Glutamatergic neuron (in vitro differentiated cells): ENCODE measurements at places on chromosomes 11 and 22. TPM values are rescaled to one million over a fixed set of nuclear protein-coding genes. Genes with fewer than 3 reads are reported as not detected.
A peak's percentile ranks its signal among the peaks of the same experiment; 100 is the strongest.

GRCh38 chr11:66768818-66769217 lies 39.8 kb upstream of the SPTBN2 start:
- H3K27me3 ChIP-seq, result no peaks in the 10 kb centered on the region
- H3K4me1 ChIP-seq, result no peaks in the 10 kb centered on the region
- H3K27ac ChIP-seq, result peak overlapping the region; percentile 33
- H3K36me3 ChIP-seq, result peaks cover 5% of the 10 kb centered on the region
- no peak for DNase-seq

GRCh38 chr11:130858215-130858614 lies 58.1 kb downstream of the SNX19 start:
- H3K36me3 ChIP-seq, result peaks cover 5% of the 10 kb centered on the region
- no peak overlapping the region for H3K4me3 ChIP-seq
- H3K4me1 ChIP-seq, result no peaks in the 10 kb centered on the region
- H3K27me3 ChIP-seq, result no peaks in the 10 kb centered on the region
- DNase-seq, result no peak

DNA sequence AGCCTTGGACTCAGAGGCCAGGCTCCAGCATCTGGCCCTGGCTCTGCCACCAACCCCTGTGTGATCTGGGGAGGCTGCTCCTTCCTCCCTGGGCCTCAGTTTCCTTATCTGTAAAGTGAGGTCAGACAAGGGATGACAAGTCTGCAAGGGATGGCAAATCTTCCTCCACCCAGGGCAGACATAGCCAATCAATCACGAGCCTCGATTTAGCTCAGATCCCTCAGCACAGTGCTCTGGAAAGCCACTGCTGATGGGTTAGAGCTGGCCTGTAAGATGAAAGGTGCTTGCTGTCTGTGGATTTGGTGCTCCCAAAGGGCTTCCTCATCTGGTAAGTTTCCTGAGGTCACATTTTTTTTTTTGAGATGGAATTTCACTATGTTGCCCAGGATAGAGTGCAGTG lies 20.2 kb downstream of the NPTXR start:
- no peak for DNase-seq
- no peak overlapping the region for H3K27ac ChIP-seq
- H3K4me1 ChIP-seq, result peaks cover 3% of the 10 kb centered on the region
- H3K27me3 ChIP-seq, result peaks cover 8% of the 10 kb centered on the region

DNA sequence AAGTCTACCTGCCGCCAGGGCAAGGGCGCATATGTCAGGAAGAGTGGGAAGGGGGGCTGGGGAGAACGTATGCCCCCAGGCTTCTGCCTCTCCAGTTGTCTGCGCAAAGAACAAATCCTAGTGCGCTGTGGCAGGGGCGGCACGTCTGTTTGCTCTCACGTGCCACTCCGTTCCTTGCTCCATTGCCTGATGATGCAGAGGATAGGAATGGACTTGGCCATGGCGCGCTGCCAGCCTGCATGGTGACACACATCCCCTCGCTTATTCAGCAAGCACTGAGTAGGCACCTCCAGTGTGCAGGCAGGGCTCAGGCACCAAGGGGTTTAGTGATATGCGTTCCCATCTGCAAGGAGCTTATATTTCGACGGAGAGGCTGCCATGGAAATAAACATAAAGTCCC lies 45.4 kb upstream of the SLC22A12 start:
- H3K4me3 ChIP-seq, result no peak overlapping the region
- no peak for DNase-seq
- H3K4me1 ChIP-seq, result no peaks in the 10 kb centered on the region
- H3K36me3 ChIP-seq, result peaks cover 19% of the 10 kb centered on the region
- H3K27ac ChIP-seq, result no peak overlapping the region

DNA sequence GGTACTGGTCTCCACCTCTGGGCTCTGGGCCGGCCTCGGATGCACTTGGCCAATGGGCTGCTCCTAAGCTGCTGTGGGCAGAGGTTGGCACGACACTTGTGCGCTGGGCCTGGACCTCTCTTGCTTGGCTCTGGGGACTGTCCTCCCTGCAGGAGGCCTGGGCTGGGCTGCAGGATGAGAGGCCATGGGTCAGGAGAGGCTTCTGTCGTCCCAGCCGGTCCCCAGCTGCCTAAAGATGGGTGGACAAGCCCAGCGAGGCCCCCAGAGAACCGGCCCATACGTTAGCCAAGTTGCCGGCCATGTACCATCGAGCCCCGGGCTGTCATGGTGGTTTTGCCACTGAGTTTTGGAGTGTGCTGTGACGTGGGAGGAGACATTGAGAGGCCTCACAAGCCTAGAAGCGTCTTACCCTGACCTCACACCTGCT lies 1.6 kb upstream of the CCDC188 start:
- H3K36me3 ChIP-seq, result no peaks in the 10 kb centered on the region
- H3K27me3 ChIP-seq, result peaks cover 2% of the 10 kb centered on the region
- peaks cover 6% of the 10 kb centered on the region for H3K4me1 ChIP-seq
- no peak for DNase-seq
- H3K4me3 ChIP-seq, result no peak overlapping the region

DNA sequence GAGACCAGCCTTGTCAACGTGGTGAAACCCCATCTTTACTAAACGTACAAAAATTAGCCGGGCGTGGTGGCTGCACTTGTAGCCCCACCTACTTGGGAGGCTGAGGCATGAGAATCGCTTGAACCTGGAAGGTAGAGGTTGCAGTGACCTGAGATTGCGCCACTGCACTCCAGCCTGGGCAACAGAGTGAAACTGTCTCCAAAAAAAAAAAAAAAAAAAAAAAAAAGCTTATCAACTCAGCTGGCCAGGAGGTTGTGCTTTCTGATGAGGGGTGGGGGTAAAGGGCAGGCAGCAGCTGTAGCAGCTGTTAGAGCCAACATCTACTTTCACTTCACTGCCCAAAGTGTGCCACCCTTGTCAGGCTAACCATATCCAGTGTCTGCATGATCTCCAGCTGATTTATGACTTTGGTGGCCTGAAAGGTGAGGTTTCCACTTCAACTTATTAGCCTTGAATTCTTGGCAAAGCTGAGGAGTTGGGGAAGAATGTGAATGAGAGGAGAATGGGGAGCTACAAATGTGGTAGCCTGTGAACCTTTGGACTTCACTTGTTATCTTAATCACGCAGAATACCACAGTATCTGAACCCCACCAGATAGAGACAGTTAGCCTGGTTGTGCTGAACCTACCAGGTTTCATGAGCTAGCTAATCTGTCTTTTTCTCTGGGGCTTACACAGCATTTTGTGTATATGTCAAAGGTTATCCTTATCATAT lies 19.6 kb downstream of the RNF121 start:
- H3K4me3 ChIP-seq, result no peak overlapping the region
- no peak for DNase-seq
- peaks cover 7% of the 10 kb centered on the region for H3K4me1 ChIP-seq
- no peaks in the 10 kb centered on the region for H3K36me3 ChIP-seq

DNA sequence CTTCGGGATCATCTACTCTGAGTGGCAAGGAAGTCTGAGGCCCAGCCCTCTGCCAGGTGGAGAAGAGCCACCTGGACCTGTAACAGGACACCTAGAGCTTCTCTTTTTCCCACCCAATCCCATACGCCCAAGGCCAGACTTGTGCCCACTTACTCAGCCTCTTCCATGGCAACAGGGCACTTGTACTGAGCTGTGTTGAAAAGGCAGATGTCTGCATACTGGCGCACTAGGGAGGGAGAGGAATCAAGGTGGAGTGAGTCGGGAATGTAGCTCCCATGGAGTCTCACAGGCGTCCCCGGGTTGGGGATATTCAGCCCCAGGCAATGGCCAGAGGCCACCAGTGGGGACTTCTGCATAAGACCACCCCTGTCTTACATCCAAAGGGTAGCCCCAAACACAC lies 36.1 kb downstream of the TPBGL start:
- no peak overlapping the region for H3K4me3 ChIP-seq
- no peak for DNase-seq
- no peaks in the 10 kb centered on the region for H3K36me3 ChIP-seq

- H3K4me3 ChIP-seq, result no peak overlapping the region
- DNase-seq, result no peak
- no peaks in the 10 kb centered on the region for H3K27me3 ChIP-seq
- H3K36me3 ChIP-seq, result no peaks in the 10 kb centered on the region
- H3K4me1 ChIP-seq, result no peaks in the 10 kb centered on the region
Observed at GRCh38 chr11:7204778-7205177, 46.9 kb upstream of the SYT9 start.

DNA sequence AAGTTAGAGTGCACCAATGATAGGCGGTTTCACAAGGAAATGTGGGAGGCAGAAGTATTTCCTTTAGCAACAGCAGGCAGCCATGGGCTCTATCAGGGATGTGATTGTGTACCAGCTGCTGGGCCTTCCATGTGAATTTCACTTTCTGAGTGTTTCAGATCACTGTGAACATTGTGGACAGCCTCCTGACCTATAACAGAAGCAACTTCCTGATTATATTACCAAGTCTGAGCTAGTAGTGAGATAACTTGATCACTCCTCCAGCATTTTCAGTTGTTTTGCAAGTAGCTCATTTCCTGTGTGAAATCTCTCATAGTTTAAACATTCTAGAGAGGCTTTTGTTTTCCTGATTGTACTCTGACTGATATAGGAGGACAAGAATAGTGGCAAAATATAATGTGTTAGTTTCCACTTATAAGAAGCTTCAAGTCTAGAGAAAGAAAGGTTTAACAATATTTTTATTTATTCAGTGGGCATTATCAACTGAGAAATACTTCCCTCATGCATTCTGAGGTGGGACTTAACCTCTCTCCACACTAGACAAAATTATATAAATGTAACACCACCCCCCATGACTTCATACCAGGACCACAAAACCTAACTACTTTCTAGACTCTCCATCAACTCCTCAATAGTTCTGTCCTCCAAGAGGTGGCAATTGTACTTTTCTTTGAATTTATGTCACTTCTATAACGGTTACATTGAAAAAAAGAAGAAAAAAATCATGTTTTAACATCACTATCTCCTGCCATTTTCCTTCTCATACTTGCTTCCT lies 184.2 kb upstream of the LUZP2 start:
- no peak for DNase-seq
- no peaks in the 10 kb centered on the region for H3K4me1 ChIP-seq
- H3K4me3 ChIP-seq, result no peak overlapping the region
- H3K27ac ChIP-seq, result no peak overlapping the region
- peaks cover 14% of the 10 kb centered on the region for H3K36me3 ChIP-seq

GRCh38 chr11:94795476-94796189 lies 27.5 kb downstream of the AMOTL1 start:
- no peaks in the 10 kb centered on the region for H3K36me3 ChIP-seq
- no peak overlapping the region for H3K27ac ChIP-seq
- DNase-seq, result no peak
- H3K4me3 ChIP-seq, result no peak overlapping the region
- peaks cover 6% of the 10 kb centered on the region for H3K4me1 ChIP-seq
- peaks cover 4% of the 10 kb centered on the region for H3K27me3 ChIP-seq

- no peaks in the 10 kb centered on the region for H3K36me3 ChIP-seq
- no peak overlapping the region for H3K4me3 ChIP-seq
- H3K27ac ChIP-seq, result no peak overlapping the region
Observed at GRCh38 chr11:115144914-115145313, 359.3 kb downstream of the CADM1 start.

- H3K4me3 ChIP-seq, result no peak overlapping the region
- H3K36me3 ChIP-seq, result no peaks in the 10 kb centered on the region
- no peak overlapping the region for H3K27ac ChIP-seq
- DNase-seq, result no peak
- H3K4me1 ChIP-seq, result no peaks in the 10 kb centered on the region
Observed at GRCh38 chr11:131137046-131137445, 220.8 kb upstream of the SNX19 start.

- DNase-seq, result no peak
- H3K27me3 ChIP-seq, result peaks cover 2% of the 10 kb centered on the region
- peaks cover 63% of the 10 kb centered on the region for H3K4me1 ChIP-seq
Observed at GRCh38 chr11:115464269-115464668, 39.9 kb downstream of the CADM1 start.

DNA sequence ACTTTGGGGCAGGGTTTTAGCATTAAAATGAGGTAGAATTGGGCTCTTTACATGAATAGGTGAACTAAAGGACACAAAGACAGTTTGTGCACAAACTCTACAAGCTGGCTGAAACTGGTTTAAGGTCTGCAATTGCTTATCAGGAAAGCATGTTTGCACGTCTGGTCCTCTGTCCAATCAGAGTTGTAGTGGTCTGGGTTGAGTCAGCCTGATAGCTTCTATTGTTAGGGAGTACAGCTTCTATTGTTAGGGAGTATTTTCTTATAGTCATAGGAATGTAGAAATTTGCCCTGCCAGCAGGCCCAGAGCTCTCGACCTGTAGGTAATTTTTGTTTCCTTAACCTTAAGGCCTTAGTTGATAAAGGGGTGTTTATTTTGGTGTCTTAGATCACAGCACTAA lies 1422.4 kb downstream of the LRRC4C start:
- H3K4me1 ChIP-seq, result no peaks in the 10 kb centered on the region
- no peak overlapping the region for H3K4me3 ChIP-seq

GRCh38 chr22:38849811-38850210 lies 6.0 kb upstream of the NPTXR start:
- H3K27ac ChIP-seq, result no peak overlapping the region
- no peaks in the 10 kb centered on the region for H3K36me3 ChIP-seq
- H3K4me1 ChIP-seq, result peaks cover 2% of the 10 kb centered on the region
- no peak overlapping the region for H3K4me3 ChIP-seq
- no peak for DNase-seq

- H3K27me3 ChIP-seq, result peaks cover 3% of the 10 kb centered on the region
- no peak for DNase-seq
- H3K36me3 ChIP-seq, result peaks cover 9% of the 10 kb centered on the region
Observed at GRCh38 chr11:71232364-71232763, 20.0 kb downstream of the SHANK2 start.

DNA sequence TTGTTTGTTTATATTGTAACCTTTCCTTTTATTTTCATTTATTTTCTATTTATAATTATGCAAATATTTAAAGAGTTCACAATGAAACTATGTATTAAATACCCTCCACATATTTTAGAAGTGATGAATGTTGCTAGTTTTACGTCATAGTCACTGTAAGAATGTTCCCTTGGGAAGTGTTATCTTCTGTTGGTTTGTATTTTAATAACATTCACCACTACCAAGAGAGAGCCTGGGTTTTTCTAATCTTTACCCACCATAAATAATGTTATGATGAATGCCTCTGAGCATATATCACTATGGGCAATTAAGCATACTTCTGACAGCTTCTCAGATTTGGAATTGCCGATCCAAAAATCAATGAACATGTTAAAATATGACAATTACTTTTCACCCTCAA lies 80.7 kb downstream of the GGT1 start:
- no peak overlapping the region for H3K4me3 ChIP-seq
- H3K27ac ChIP-seq, result no peak overlapping the region
- DNase-seq, result no peak
- no peaks in the 10 kb centered on the region for H3K36me3 ChIP-seq
- no peaks in the 10 kb centered on the region for H3K27me3 ChIP-seq
- H3K4me1 ChIP-seq, result peaks cover 3% of the 10 kb centered on the region

- peaks cover 6% of the 10 kb centered on the region for H3K27me3 ChIP-seq
- H3K4me3 ChIP-seq, result no peak overlapping the region
- no peak for DNase-seq
- H3K27ac ChIP-seq, result no peak overlapping the region
Observed at GRCh38 chr11:44885065-44885810, 65.4 kb downstream of the TP53I11 start.

GRCh38 chr11:57335343-57336110 lies at the start of gene SSRP1:
Gene SSRP1, minus strand, starts transcription at chr11:57335892. Its CDS starts 771 bp downstream, at chr11:57335121.
- H3K4me1 ChIP-seq, result peaks cover 30% of the 10 kb centered on the region
- peaks cover 28% of the 10 kb centered on the region for H3K27me3 ChIP-seq
- peaks cover 11% of the 10 kb centered on the region for H3K36me3 ChIP-seq

- H3K27ac ChIP-seq, result no peak overlapping the region
- peaks cover 14% of the 10 kb centered on the region for H3K4me1 ChIP-seq
- no peaks in the 10 kb centered on the region for H3K36me3 ChIP-seq
- H3K4me3 ChIP-seq, result no peak overlapping the region
- H3K27me3 ChIP-seq, result no peaks in the 10 kb centered on the region
- DNase-seq, result no peak
Observed at GRCh38 chr11:34063061-34063795, 11.7 kb downstream of the CAPRIN1 start.

The EFCAB6 gene
- total RNA-seq, result 0.96 TPM

The MMP7 gene
- total RNA-seq, result not detected

The OR52E8 gene
- total RNA-seq, result not detected

The BACE1 gene
- total RNA-seq, result 47.4 TPM

The TMEM45B gene
- 0.37 TPM for total RNA-seq

The F2 gene
- total RNA-seq, result 0.29 TPM

The NPAS4 gene
- 0.78 TPM for total RNA-seq
